ENCODE measurements at places on chromosomes 12 and 14. TPM values are rescaled to one million over a fixed set of nuclear protein-coding genes. Genes with fewer than 3 reads are reported as not detected.

The PPP1R36 gene
- 1.6 TPM for total RNA-seq

The CMA1 gene
- total RNA-seq, result not detected

The TPH2 gene
- total RNA-seq, result 0.10 TPM

The IAPP gene
- total RNA-seq, result not detected

The CLMN gene
- total RNA-seq, result 8.5 TPM

The GPRC5A gene
- total RNA-seq, result 2.9 TPM

The ARF6 gene
- total RNA-seq, result 56.3 TPM

Measured in tongue (tissue), 3 donors.